ENCODE measurements at places on chromosomes 5 and 9.

DNA sequence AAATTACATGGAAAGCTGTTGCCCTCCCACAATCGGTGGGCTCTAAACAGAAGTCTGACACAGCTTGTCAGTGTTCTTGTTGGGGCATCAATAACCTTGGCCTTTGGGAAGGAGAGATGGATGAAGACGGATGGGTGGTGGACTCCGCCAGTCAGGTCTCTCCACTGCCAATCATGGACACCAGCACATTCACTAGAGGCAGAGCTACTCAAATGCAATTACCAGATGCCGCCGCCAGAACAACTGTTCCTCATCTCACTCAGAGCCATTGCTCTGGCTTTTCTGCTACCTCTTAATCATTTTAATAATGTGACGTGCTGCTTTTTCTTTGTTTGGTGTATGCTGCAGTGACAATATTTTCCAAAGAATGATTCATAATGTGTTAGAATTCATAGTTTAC, 27.9 kb upstream of the SEMA5A start:
- no peak for DNase-seq

DNA sequence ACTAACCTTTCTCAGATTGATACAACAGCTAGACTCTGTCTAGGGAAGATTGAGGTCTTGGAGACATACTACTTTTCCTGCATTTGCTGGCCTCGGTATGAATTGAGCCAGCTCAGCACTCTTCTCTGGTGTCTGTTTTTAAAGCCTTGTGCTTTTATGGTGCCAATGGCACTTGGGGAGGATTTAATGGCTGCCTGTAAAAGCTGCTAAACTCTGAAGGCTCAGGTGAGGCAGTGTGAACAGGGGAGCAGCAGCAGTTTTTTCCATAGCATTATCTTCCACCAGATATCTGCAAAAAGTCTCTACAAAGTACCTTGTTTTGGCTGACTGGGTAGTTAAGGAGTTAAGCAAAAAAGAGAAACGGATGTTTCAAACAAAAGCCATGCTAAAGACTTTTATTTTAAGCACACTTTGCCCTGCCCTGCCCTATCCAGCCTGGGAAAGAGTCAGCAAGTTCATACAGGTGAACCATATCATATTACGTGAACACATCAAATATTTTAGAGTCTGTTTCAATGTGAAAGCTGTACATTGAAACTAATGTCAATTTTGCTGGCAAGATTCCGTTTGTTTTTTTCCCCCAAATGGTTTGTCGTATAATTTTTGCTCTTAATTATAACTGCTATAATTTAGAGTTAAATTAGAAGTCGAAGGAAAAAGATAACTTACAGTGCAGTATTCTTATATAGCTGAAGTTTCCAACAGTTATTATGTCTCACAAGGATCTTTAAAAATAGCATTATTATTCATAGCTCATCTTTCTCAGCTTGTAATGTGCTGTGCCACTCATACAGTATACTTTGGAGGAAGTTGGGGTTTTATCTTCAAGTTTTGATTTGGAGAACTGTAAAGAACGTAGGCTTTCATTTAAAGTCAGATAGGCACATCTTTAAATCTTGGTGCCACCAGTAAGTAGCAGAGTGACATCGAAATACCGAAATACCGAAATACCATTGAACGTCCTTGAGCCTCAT, 424.1 kb upstream of the CD180 start:
- DNase-seq = no peak

DNA sequence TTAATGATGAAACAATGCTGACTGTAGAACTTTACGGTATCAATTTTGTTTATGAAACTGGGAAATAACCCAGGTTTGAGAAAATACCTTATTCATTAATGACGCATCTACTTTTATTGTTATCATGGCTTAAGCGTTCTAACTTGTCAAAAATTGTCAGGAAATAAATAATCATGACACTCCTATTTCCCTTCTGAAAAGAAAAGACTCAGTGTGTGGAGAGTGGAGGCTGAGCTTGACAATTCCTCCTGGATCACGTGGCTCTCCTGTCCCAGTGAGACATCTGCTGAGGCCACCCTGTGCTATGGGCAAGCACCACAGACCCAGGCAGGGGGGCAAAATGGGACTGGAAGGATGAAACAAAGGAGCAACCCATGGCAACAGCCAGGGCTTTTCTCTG, 466.4 kb downstream of the ZNF608 start:
- no peak for DNase-seq

DNA sequence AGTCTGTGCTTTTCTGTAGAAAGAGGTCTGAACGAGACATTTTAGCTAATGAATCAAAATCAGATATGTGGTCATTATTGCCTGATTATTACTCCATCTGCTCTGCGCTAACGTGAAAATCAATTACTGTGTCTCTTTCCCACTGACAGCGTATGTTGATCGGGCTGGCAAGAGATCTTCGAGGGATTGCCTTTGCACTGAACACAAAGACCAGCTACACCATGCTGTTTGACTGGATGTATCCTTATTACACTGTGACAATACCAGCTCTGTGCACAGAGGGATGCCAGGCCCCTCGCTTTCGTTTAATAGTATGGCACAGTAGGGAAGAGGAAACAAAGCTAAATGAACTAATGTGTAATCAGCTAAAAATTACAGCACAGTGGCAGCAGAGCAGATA, 103.7 kb upstream of the TLX3 start:
- DNase-seq = no peak

DNA sequence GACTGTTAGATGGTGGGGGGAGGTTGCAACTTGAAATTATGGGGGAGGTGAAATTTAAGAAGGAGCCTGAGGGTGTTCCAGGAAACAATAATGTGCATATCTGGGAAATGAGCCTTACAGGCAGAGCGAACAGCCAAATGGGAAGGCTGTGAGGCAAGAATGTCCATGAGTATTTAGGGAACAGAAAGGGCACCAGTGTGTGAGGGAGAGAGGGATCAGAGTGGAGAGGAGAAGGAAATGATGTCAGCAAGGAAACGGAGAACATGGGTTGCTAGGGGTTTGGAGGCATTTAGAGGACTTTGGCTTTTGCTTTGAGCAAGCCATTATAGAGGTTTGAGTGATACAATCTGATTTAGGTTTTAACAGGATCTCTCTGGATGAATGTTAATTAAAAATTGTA, 285.4 kb downstream of the TLE4 start:
- DNase-seq = no peak

DNA sequence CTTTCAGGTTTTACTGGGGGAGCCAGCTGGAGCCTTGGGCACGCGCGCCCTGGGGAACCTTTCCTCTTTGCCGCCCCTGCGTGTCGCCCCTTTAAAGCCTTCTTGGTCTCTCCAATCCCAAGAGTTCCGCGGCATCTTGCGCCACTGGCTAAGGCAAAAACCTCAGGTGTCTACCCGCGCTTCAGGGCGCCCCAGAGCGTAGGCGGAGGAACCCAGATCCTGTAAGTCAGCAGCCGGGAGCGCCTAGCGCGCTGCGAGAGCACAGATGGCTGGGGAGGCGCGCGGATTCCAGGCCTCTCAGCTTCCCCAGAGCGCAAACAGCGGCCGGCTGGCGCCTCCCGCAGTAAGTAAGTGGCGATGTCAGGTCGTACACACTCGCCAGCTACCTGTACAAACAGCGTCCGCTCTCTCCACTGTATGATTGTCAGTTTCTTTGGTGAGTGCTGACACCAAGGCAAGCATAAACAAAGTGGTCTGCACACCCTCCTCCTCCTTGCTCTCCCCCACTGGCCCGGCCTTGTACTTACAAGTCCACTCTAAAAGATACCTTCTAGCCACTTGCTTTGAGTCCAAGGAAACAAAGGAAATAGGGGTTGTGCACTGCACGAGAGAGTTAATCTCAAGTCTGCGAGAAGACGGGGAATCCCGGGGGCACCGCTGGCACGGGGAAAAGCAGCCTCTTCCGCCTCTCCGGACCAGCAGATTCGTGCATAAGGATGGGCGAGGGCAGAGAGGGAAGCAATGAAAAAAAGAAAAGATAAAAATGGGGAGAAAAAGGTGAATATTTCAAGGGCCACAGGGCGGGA, 2.9 kb downstream of the HTR1A start:
- no peak for DNase-seq

GRCh38 chr5:107954254-107954653, 283.5 kb upstream of the EFNA5 start:
- DNase-seq = no peak

DNA sequence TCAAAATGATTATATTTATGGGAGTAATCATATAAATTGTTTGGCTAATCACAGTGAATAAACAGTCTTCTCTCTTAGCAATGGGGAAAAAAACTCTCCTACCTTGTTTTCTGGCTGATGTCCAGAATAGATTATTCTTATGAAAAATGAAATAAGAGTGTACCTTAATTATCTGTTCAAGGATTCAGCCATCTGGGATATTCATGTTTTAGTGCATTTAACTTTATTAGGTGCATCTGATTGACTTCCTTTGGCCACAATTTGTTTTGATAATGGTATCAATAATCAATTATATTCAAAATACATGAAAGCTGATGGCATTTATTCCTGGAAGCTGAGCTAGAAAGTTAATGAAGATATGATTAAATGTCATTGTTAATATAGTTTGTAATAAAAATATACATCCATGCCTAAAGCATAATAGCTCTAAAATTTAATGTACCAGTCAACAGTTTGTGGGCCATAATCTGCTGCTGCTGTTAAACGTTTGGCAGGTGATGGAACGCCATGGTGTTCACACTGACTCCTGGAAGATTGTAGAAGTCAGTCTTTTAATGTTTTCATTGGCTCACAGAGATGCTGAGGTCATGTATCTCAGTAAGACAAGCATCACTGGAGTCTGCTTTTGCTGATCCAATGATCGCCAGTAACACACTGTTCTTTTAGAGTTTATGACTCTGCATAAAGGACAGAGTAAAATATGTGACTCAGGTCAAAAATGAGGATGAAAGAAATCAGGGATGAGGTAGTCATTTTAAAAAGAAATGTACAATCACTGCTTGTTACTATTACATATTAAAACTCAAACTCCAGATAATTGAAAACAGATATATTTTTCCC, 105.8 kb downstream of the ISL1 start:
- no peak for DNase-seq

- DNase-seq = no peak
Measured at GRCh38 chr5:166073901-166074581, 2217.4 kb upstream of the WWC1 start.

GRCh38 chr5:106906199-106906598, 764.5 kb downstream of the EFNA5 start:
- DNase-seq = no peak

GRCh38 chr5:149450199-149450598, 71.1 kb upstream of the IL17B start:
- DNase-seq = no peak

GRCh38 chr5:75460532-75460931, 50.9 kb downstream of the CERT1 start:
- DNase-seq = no peak

DNA sequence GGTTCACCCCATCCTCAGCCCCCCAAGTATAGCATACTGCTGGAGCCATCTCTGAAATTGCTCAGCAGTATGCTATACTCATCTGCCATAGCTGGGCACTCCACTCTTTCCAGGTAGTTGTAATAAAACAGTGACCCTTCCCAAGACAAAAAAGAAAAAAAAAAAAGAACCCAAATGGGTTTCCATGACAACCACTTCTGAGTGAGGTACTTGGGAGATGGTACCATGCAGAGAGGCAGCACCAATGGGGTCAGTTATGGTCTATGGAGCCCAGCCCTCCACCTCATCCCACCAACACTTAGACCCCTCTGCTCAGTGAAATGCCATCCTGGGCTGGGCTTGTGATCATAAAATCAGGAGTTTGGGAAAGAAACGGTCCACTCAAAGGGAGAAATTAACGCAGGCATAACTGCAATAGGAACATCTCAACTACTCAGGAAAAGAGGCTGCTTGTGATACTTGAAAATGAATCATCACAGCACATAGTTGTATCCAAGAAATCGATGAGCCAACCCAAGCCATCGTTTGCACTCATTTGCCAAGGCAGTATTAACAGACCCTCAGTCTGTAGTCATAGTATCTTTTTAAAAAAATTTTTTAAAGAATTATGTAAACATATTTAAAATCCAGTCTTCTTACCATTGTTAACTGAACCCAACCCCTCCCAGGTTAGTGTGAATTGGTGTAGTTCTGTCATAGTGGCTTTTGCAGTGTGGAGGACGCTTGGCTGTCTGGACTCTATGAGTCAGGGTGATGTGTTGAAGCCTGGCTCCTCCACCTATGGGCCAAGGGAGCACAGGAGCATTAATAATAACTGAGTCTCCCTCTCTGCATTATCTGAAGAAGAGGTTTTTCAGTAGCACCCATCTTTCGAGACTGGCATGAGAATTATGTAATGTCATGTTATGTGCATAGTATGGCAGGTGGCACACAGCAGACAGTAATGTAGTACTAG, 402.7 kb downstream of the SPOCK1 start:
- no peak for DNase-seq

DNA sequence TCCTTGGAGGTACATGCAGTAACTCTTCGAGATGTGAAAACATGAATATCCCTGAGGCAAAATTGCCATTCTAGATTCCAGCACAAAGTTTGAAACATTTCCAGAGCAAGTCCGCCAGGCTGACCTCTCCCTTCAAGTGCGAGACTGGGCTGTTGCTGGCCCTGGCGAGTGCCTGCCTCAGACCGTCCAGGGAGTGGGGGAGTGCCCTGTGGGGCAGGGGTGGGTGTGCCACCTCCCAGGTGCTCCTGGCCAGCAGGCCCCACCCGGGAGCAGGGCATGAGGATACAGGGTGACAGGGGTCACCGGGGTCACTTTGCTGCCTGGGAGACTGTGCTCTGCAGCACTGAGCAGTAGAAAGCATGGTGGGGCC, 199.9 kb downstream of the AOPEP start:
- no peak for DNase-seq

- DNase-seq = no peak
Measured at GRCh38 chr9:120711841-120712538, 2.3 kb downstream of the MEGF9 start.

- no peak for DNase-seq
Measured at GRCh38 chr9:126980231-126980630, 65.6 kb downstream of the RALGPS1 start.

DNA sequence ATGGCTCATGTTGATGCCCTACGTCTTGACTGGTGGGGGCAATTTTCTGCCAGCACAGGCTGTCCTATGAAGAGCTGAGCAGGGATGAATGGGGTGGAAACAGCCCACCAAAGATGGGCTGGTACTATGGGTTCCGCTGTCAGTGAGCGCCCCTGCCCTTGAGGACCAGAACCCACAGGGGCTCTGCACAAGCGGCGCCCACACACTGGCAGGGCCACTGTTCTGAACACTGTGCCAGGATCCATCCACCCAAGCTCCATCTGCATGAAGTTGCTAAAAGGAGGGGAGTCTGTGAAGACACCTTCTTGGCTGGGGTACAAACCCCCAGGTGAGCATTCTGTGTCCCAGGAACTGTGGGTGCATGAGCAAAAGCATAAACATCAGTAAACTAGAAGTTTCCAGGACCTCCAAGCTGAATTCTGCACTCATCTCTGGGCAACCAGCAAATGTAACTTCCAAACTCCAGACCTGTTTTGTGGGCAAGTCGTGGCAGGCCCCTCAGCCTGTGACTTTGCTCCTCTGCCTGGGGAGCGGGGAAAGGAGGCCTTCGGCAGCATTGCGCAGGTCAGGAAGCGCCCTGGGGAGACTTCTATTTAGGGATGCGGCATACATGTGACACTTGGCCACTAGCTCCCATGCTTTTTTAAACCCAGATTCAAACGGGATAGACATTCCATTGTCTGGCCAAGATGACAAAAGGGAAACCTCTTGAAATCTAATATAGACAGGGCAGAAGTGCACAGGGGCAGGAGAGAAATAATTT, 48.9 kb downstream of the PTPN3 start:
- DNase-seq = no peak

GRCh38 chr9:70385426-70385825, 29.0 kb downstream of the KLF9 start:
- no peak for DNase-seq

Data from stimulated activated CD4-positive, alpha-beta T cell treated with anti-CD3 and anti-CD28 coated beads, TNF-alpha, amount 100 ng/mL, for 48 hours (primary cell).